Activated T-helper 1 cell treated with anti-CD3 and anti-CD28 coated beads, Interleukin-2, amount 50 U/mL, for 16 hours (primary cell): ENCODE measurements at places on chromosomes 7 and 10.

DNA sequence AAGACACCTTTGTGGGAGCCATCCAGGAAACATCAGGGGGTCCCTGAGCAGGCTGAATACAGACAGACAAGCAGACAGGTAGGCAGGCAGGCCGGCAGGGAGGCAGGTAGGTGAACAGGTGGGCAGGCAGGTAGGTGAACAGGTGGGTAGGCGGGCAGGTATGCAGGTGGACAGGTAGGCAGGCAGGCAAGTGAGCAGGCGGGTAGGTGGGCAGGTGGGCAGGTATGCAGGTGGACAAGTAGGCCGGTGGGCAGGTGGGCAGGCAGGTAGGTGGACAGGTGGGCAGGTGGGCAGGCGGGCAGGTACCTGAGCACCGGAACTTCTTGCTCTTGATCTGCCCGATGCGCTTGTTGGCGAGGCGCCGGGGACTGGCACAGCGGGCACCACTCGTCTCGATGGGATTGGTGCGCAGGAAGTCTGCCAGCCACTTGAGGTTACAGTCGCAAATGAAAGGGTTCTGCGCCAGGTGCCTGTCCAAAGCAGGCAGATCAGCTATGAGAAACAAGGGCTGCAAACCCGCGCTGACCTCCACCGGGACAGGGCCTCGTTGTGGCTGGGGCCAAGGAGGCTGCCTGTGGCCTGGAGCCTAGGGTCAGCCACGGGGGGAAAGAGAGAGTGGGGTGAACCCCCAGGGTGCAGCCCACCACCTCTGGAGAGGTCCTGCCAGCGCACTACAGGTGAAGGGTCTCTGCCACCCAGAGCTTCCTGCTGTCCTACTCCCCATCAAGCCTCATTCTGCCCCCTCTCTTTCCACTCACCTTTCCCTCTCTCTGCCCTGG is 136.9 kb downstream of the SLIT1 start:
- DNase-seq: no peak

DNA sequence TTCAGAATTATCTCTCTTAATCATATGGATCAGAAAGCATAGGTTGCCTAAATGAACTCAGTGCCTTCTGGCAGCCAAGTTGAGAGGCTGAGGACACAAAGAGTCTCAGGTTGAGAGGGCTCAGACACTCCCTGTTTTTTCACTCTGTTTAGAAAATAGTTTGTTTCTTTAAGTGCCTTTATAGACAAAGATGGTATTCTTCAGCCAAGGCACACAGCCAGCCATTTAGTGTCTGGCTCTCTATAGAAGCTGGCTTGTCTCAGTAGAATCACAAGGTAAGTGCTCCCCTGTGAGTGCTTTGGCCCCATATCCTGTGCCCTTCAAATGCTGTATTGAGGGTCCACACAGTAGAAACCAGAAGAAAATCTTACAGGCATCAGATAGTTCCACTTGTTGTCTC is 3.6 kb downstream of the GPR158 start:
- no peak for DNase-seq

- DNase-seq: no peak
These were observed 43.1 kb upstream of the PHF14 start for GRCh38 chr7:10930551-10930950.

- DNase-seq: no peak
These were observed 22.8 kb downstream of the CDK14 start for GRCh38 chr7:90618876-90619275.

- no peak for DNase-seq
These were observed 116.8 kb downstream of the DNAJB9 start for GRCh38 chr7:108686494-108686893.

DNA sequence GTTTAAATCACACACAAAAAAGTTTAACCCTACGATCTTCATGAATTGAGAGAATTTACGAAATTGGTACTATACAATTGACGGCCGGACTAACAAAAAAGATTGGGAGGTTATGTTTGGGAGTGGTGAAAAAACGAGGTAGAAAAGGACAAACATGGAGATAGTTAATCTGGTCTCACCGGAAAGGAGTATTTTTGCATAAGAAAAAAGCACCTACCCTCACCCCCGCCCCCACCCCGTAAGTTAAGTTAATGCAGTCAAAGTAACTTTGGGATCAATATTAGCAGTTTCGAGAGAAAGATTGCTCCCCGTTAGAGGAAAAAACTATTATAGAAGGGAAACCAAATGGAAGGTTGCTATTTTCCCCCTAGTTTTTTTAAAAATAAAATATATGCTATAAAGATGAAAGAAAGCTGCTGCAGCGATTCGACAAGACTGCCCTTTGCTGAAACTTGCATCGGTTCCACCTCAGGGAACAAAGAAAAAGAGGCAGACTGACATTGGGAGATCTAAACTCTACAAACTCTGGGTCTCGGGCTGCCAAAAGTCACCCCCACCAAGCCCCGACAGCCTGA is 3.5 kb downstream of the SP8 start:
- DNase-seq: no peak

DNA sequence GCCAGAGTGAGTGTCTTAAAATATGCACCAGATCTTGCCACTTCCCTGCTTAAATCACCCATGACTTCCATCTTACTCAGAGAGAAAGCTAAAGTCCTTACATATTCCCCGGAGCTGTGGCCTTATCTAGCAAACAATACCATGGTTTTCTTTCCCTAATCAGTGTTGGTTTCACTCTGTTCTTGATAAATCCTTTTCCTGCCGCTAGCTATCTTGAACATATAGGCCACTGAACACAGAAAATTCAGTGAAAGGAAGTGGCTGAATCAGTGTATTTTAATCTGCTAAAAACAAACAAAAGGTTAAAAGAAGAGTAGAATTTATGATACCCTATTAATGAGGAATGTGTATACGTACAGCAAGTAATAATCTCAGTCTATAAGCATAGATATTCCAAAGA is 42.0 kb upstream of the JAZF1 start:
- no peak for DNase-seq

DNA sequence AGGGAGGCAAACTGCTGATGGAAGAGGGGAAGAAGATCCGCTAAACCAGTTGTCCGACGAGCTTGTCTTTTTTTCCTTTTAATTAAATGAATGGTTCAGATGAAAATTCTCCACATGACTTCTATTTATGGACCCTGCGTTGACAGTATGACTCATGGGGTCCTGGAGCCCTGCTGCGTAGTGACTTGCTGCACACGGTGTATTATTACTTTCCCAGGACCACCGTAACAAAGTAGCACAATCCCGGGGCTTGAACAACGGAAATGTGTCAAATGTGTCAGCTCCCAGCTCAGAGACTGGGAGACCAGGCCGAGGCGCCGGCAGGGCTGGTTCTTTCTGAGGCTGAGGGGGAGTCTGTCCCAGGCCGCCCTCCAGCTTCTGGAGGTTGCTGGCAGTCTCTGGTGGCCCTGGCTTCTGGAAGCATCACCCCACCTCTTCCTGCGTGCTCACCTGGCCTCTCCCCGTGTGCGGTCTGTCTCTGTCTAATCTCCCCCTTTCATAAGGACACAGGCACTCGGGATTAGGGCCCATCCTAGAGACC is 33.8 kb upstream of the MNX1 start:
- no peak for DNase-seq

DNA sequence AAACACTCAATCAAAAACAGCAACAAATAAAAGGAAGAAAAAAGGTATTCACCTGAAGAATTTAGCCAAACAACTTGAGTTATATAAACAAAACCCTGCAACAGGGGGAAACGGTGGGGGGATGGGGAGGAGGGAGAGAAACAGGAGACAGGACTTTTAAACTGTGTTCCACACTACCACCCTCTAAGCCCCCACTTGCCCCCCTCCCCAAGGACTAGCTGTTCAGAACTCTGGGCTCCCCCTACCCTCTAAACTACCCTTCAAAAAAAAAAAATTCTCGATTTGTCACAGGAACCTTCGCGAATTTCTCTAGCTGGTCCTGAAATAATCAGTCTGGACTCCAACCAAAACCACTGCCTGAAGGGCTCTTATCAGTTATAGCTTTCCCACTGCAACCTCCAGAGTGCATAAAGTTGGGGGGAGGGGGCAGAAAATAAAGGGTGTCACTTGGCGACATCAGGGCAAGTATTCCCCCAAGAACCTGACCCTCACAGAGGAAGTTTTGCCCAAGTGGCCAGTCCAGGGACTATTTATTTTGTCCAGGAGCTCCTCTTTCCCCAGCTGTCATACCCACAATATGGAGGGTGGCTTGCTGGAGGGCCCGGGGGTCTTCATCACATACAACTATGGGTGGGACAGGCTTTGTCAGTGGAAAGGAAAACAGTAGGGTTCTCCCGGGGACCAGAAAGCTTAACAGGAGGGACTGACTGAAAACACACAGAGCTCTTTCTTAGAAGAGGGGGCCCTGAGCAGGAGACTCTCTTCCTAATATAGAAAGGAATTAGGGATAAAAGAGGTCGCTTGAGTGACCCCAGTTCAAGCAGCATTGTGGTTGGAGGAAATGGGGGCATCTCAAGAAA is 1.3 kb downstream of the UBE2H start:
- DNase-seq: no peak

DNA sequence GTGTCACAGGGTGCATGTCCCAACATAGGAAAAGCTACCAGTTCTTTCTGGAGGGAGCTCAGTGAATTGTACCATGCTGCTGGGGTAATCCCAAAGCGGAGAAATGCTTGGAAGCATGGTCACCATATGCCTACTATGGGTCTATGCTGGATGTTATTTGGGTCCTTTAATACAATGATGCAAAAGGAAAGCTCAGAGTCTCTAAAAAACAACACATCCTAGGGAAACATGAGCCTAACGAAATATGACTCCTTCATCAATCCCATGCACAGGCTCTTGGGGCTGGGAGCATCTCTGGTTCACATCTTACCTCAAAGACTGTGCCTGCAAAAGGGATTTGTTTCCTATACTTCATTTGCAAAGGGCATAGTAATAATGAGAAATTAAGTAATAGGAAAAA is 65.2 kb downstream of the CUBN start:
- DNase-seq: no peak

DNA sequence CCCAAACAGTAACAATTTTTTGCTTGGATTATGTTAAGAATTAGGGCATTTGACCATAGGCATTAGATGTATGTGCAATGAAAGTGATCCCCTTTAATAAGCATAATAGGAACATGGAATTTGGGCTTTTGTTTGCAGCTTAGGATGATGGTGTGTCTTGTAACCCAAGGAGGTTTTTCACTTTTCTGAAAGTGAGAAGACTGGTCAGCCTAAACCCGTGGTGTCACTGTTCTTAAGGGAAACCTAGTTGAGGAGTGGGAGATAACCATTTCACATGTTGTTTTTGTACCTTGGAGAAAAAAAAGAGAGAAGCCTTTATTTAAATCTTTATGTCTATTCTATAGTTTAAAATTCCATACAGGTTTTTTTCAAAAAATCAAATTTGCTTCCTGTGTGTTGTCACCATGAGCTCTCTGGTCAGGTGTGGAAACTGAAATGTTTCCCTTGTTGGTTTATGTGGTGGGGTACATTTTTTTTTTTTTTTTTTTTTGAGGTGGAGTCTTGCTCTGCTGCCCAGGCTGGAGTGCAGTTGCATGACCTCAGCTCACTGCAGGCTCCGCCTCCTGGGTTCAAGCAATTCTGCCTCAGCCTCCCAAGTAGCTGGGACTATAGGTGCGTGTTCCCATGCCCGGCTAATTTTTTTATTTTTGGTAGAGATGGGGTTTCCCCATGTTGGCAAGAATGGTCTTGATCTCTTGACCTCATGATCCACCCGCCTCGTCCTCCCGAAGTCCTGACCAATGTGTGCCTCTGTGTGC is 7.7 kb downstream of the CCM2 start:
- DNase-seq: no peak
